T-helper 1 cell (primary cell): ENCODE measurements at places on chromosomes 7 and 10.

- peak; percentile 20 for DNase-seq
Measured at GRCh38 chr7:115145512-115145911, 223.6 kb downstream of the MDFIC start.

GRCh38 chr7:6630007-6630849, 6.9 kb upstream of the ZNF316 start:
- no peak for DNase-seq

DNA sequence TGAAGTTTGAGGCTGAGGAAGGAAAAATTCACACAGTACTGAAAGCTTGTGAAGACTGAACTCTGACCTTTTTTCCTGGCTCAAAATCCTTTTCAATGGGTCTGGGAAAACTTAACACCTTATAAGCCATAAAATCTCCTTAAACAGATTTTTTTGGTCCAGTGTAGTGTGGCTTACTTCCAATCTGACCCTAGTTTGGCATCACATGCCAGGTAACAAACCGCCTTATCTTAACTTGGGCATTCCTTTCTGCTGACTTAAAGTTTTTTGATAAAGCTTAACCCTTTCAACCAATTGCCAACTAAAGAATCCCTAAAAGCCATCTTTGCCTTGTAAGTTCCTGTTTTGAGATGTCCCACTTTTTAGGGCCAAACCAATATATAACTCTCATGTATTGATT, 13.2 kb upstream of the ITPRID1 start:
- no peak for DNase-seq

GRCh38 chr7:80263821-80264220, 129.2 kb downstream of the GNAI1 start:
- no peak for DNase-seq
